ENCODE measurements at places on chromosomes 1 and 21. TPM values are rescaled to one million over a fixed set of nuclear protein-coding genes. Genes with fewer than 3 reads are reported as not detected.

- no peak overlapping the region for H3K4me3 ChIP-seq
- no peaks in the 10 kb centered on the region for H3K4me1 ChIP-seq
- H3K27ac ChIP-seq = no peak overlapping the region
- no peaks in the 10 kb centered on the region for H3K36me3 ChIP-seq
- no peaks in the 10 kb centered on the region for H3K27me3 ChIP-seq
These were observed 73.7 kb downstream of the DMRTB1 start for GRCh38 chr1:53532912-53533311.

DNA sequence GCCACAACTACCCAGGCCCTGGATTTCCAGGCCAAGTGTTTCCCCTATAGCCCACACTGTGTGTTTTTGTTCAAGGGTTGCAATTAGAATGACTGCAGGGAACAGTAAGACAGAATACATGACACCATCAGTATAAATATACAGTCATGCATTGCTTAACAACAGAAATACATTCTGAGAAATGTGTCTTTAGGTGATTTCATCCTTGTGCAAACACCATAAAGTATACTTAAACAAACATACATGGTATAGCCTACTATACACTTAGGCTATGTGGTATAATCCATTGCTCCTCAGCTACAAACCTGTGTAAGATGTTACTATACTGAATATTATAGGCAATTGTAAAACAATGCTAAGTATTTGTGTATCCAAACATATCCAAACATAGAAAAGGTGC lies 7.5 kb upstream of the SLC44A5 start:
- no peaks in the 10 kb centered on the region for H3K36me3 ChIP-seq
- H3K4me1 ChIP-seq = no peaks in the 10 kb centered on the region
- peaks cover 45% of the 10 kb centered on the region for H3K27me3 ChIP-seq
- H3K4me3 ChIP-seq = no peak overlapping the region

GRCh38 chr1:35030338-35030737 lies 1.4 kb downstream of the ZMYM6 start:
- H3K4me3 ChIP-seq = peak overlapping the region; percentile 98
- H3K27me3 ChIP-seq = no peaks in the 10 kb centered on the region
- no peak overlapping the region for H3K27ac ChIP-seq
- no peaks in the 10 kb centered on the region for H3K4me1 ChIP-seq

DNA sequence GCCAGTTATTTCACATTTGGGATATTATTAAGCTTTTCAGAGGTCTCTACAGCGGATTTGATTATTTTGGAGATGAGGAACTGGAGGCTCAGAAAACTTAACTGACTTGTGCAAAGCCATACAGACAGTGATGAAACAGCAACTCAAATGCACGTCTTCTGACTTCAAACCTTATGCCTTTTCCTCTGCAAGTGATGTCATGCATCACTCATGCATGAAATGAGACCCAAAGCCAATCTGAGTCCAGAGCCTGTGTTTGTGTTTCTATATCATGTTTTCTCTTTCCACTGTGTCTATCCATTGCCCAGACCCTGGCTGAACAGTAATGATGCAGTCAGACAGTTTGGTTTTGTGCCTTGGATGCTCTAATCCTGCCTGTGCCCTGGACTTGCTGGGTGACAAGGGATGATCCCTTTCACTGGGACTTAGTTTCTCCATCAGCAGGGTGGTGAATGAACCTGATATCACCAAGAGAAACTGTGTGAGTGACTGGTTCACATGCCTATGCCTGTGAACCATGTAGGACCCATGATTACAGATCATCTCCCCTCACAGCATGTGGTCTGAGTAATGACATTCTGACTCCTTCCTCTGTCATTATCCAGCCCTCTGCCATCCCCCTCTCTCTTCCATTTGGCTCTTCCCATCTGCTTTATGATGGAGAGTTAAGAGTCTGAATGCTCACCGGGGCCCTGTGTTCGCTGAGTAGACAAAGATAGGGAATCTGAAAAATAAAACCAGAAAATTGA lies 33.4 kb downstream of the SLAMF6 start:
- DNase-seq = no peak
- no peak overlapping the region for H3K4me3 ChIP-seq
- H3K27me3 ChIP-seq = no peaks in the 10 kb centered on the region
- H3K36me3 ChIP-seq = no peaks in the 10 kb centered on the region
- no peak overlapping the region for H3K27ac ChIP-seq

- H3K4me1 ChIP-seq = peaks cover 10% of the 10 kb centered on the region
- no peak for DNase-seq
- no peak overlapping the region for H3K4me3 ChIP-seq
- H3K27ac ChIP-seq = no peak overlapping the region
- no peaks in the 10 kb centered on the region for H3K36me3 ChIP-seq
These were observed 6.9 kb upstream of the ATP1B1 start for GRCh38 chr1:169099561-169099960.

DNA sequence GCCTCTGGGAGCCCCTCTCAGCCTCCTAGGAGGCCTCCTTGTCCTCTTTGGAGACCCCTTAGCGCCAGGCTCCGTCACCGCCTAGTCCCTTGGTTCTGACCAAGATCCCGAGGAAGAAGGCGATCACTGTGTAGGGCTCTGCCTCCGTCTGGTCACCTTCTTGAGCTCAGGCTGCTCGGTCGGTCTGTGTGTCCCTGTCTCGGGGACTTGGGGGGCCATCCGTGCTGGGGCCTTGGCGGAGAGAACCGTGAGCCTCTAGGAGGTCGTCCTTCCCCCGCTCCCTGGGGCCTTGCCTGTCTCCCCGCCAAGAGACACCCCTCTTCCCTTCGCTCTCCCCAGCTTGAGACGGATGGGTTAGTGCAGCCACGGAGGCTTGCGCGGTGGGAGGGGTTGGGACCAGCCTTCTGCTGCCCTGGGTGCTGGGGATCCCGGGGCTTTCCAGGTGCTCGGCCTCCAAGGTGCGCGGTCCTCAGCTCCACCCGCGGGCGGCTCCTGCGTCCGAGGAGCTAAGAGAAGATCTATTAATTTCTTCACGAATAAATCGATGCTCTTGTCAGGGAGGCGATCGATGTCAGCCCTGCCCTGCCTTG lies 701 bp upstream of the INSRR start:
- H3K4me3 ChIP-seq = peak overlapping the region; percentile 77
- DNase-seq = peak; percentile 81
- no peaks in the 10 kb centered on the region for H3K36me3 ChIP-seq
- peaks cover 82% of the 10 kb centered on the region for H3K27me3 ChIP-seq
- peaks cover 19% of the 10 kb centered on the region for H3K4me1 ChIP-seq

- peaks cover 4% of the 10 kb centered on the region for H3K4me1 ChIP-seq
- no peaks in the 10 kb centered on the region for H3K36me3 ChIP-seq
- no peak overlapping the region for H3K4me3 ChIP-seq
- no peak for DNase-seq
These were observed 5.5 kb upstream of the JUN start for GRCh38 chr1:58789322-58789856.

DNA sequence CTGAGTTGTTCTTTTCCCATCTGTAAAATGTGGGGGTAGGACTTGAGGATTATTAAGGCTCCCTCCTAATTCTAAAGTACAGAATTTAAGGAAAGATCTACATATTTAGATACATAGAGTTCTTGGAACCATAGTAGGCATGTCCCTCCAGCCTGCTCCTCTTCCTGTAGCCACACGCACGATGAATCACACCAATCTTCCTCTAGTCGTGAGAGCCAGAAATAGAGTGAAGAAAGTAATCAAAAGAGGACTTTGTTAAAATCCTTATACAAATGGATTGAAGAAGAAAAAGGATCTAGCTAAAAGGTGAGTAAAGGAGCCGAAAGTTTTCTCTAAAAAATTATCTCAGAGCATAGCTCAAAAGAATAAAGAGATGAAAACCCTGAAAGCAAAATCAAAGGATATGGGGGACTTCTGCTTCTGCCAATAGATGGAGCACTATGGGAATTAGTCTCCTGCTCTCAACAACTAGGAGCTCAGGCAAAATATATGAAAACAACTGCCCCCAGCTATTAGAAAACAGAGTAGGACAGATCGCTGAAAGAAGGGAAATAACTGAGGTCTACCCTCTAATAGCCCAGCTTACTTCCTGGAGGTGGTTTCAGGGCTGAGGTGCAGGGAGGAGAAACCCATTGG lies 8.5 kb downstream of the C1orf141 start:
- H3K36me3 ChIP-seq = no peaks in the 10 kb centered on the region
- no peak overlapping the region for H3K4me3 ChIP-seq
- DNase-seq = no peak
- H3K27me3 ChIP-seq = no peaks in the 10 kb centered on the region

- peaks cover 51% of the 10 kb centered on the region for H3K36me3 ChIP-seq
- no peak overlapping the region for H3K27ac ChIP-seq
- peak; percentile 51 for DNase-seq
- no peak overlapping the region for H3K4me3 ChIP-seq
These were observed 13.9 kb downstream of the PHTF1 start for GRCh38 chr1:113745425-113745824.

- H3K4me1 ChIP-seq = no peaks in the 10 kb centered on the region
- H3K4me3 ChIP-seq = no peak overlapping the region
- H3K36me3 ChIP-seq = no peaks in the 10 kb centered on the region
- H3K27ac ChIP-seq = no peak overlapping the region
These were observed 38.9 kb downstream of the FAM163A start for GRCh38 chr1:179781962-179782361.

Gene B3GALT5
- 2.5 TPM for total RNA-seq

GRCh38 chr1:18264450-18265039 lies 156.9 kb downstream of the IGSF21 start:
- no peak for DNase-seq
- no peak overlapping the region for H3K27ac ChIP-seq
- no peaks in the 10 kb centered on the region for H3K36me3 ChIP-seq
- no peaks in the 10 kb centered on the region for H3K27me3 ChIP-seq
- no peaks in the 10 kb centered on the region for H3K4me1 ChIP-seq
- H3K4me3 ChIP-seq = no peak overlapping the region

Gene AMY2A
- not detected for total RNA-seq

DNA sequence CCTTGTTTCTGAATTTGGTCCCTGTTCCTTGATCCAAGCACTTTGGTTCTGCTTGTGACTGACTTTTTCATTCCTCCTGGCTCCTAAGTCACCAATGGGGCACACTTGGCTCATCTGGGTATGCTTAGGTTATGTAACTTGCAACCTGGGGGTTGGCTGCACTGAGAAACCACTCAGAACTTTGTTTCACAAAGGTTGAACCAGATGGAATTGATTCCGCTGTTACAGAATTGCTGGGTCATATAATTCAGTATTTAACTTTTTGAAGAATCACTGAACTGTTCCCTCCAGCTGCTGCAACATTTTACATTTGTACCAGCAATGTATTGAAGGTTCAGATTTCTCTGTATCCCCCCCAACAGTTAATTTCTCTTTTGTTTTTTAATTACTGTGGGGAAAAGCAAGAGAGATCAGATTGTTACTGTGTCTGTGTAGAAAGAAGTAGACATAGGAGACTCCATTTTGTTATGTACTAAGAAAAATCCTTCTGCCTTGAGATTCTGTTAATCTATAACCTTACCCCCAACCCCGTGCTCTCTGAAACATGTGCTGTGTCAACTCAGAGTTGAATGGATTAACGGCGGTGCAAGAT lies 9.6 kb upstream of the NVL start:
- H3K27ac ChIP-seq = no peak overlapping the region
- peaks cover 8% of the 10 kb centered on the region for H3K4me1 ChIP-seq
- H3K4me3 ChIP-seq = peak overlapping the region; percentile 25
- H3K36me3 ChIP-seq = no peaks in the 10 kb centered on the region
- DNase-seq = no peak

- H3K36me3 ChIP-seq = no peaks in the 10 kb centered on the region
- H3K4me3 ChIP-seq = no peak overlapping the region
- H3K27ac ChIP-seq = no peak overlapping the region
- H3K27me3 ChIP-seq = no peaks in the 10 kb centered on the region
- DNase-seq = no peak
These were observed 21.3 kb downstream of the GPR137B start for GRCh38 chr1:236163463-236164153.

DNA sequence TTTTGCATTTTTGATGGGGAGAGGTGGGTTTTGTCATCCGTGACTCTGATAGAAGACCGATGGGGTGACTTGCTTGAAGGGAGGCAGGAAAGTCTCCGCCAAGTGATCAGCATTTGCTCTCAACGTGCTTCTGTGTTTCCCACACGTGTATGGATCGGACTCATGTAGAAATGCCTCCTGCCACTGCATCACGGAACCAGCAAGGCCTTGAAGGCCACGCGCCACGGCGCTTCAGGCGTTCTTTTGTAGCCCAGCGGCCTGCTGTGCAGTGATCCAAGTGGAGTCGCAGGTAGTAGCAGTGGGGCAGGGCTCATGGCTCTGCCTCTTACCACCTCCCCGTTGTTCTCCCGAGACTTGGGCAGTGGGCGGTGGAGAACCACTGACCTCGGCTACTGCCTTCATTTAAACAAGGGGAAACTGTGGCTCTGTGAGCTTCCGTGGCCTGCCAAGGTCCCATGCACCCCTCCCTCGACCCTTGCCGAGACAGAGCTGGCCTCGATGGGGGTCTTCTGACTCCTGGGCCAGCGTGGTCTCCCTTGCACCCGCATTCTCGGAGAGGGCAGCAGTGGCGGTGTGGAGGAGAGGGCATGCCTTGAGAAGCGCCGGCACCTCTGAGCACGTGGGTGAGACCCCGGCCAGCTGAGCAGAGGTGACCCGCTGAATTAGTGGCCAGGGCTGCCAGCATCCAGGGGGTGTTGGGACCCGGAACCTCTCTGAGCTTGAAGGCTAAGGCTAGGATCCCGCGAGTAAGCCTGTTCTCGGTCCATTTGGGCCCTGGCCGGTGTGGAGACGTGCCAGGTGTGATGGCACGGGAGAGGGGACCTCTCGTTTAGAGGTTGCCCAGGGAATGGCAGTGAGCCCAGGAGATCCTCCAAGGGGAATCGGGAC lies 46.1 kb upstream of the ABCG1 start:
- no peak overlapping the region for H3K27ac ChIP-seq
- H3K4me1 ChIP-seq = no peaks in the 10 kb centered on the region
- H3K27me3 ChIP-seq = peaks cover 4% of the 10 kb centered on the region
- DNase-seq = peak; percentile 17
- no peak overlapping the region for H3K4me3 ChIP-seq
- no peaks in the 10 kb centered on the region for H3K36me3 ChIP-seq

DNA sequence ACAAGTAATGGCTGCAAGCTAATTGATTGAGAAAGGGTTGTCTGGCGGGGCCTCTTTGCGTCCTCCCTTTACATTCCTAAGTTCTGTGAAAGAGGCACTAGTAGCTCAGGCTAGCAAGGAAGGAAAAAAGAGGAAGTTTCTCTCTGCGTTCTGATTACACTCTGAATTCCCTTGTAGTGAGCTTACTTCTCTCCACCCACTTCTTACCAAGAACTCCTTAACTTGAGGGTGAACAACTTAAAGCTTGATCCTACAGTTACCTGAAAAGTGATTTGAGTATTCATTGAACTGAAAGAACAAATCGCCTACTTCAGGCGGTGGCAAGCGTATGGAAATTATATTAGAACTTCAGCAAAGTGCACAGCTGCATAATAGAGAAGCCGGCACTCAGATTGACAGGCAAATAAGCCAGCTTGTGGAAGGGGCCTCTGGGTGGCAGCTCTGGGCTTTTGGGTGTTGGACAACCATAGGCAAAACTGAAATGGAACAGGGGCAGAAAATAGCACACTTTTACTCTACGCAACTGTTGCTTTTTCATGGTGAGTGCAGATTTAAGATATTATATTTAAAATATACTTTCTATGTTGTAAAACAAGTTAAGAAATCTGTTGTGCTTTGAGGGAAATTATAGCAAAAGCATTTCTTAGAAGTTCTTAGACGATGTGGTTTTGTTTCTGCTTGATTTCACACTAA lies 464.5 kb downstream of the USP25 start:
- peaks cover 8% of the 10 kb centered on the region for H3K4me1 ChIP-seq
- H3K27me3 ChIP-seq = no peaks in the 10 kb centered on the region
- H3K27ac ChIP-seq = peak overlapping the region; percentile 96
- peak; percentile 68 for DNase-seq
- H3K4me3 ChIP-seq = peak overlapping the region; percentile 22

- H3K27me3 ChIP-seq = no peaks in the 10 kb centered on the region
- H3K4me1 ChIP-seq = peaks cover 6% of the 10 kb centered on the region
- no peaks in the 10 kb centered on the region for H3K36me3 ChIP-seq
- no peak for DNase-seq
- no peak overlapping the region for H3K4me3 ChIP-seq
- no peak overlapping the region for H3K27ac ChIP-seq
These were observed 152.0 kb downstream of the KIF26B start for GRCh38 chr1:245306628-245307410.

All from endodermal cell (in vitro differentiated cells).